IMR-90 (cell line): ENCODE measurements at places on chromosomes 5 and 9.

DNA sequence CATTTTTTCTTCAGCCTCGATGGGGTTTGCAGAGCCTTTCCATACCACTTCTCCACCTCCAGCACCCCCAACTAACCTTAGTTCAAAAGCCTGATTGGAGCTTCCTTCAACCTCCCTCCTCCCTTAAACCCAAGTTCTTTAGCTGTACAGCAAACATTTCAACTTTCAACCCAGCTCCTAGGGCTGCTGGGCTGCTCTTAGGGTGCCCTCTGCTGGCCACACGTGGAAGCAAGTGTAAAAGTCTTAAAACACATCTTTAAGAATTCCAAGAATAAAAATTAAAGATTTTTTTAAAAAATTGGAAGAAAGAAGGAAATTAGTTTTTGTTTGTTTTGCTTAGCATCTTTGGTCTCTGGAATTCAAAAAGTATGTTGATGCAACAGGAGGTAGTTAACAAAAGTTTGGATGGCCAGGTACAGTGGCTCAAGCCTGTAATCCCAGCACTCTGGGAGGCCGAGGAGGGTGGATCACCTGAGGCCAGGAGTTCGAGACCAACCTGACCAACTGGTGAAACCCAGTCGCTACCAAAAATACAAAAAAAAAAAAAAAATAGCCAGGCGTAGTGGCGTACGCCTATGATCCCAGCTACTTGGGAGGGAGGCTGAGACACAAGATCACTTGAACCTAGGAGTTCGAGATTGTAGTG, 15.5 kb upstream of the HSD17B3 start:
- DNase-seq, result peak; percentile 70

GRCh38 chr9:134360897-134361296, 34.6 kb downstream of the RXRA start:
- DNase-seq, result no peak

- DNase-seq, result peak; percentile 24
Observed at GRCh38 chr5:39148983-39149534, 70.3 kb downstream of the FYB1 start.

GRCh38 chr9:132036521-132036920, 43.1 kb downstream of the MED27 start:
- no peak for DNase-seq

DNA sequence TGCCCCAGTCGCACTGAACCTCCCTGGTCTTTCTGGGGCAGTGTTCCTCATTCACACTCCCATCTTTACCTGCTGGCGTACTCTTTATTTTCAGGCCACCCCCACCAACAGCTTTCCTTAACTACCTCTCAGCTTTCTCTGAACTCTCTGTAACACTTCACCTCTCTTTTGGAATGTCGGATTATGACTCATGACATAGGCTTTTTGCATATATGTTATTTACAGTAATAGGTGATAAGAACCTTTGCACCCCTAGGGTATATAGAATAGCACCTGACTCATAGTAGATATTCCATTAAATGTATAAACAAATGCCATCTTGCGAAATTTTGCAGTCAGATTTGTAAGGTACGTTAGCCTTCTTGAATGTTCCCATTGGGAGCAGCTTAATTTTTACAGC, 52.9 kb upstream of the MIER3 start:
- no peak for DNase-seq

- no peak for DNase-seq
Observed at GRCh38 chr9:31590091-31590490, 794.4 kb upstream of the ACO1 start.

- DNase-seq, result no peak
Observed at GRCh38 chr5:158084292-158084691, 225.3 kb upstream of the CLINT1 start.

GRCh38 chr9:86494644-86495111, 140.5 kb upstream of the TUT7 start:
- DNase-seq, result peak; percentile 80

GRCh38 chr5:116575326-116576052, 866 bp upstream of the SEMA6A start:
- DNase-seq, result peak; percentile 1

- peak; percentile 87 for DNase-seq
Observed at GRCh38 chr9:18255158-18255629, 218.8 kb upstream of the ADAMTSL1 start.

- no peak for DNase-seq
Observed at GRCh38 chr5:109998208-109998607, 308.5 kb downstream of the MAN2A1 start.

- no peak for DNase-seq
Observed at GRCh38 chr5:68565427-68565826, 349.9 kb downstream of the PIK3R1 start.

DNA sequence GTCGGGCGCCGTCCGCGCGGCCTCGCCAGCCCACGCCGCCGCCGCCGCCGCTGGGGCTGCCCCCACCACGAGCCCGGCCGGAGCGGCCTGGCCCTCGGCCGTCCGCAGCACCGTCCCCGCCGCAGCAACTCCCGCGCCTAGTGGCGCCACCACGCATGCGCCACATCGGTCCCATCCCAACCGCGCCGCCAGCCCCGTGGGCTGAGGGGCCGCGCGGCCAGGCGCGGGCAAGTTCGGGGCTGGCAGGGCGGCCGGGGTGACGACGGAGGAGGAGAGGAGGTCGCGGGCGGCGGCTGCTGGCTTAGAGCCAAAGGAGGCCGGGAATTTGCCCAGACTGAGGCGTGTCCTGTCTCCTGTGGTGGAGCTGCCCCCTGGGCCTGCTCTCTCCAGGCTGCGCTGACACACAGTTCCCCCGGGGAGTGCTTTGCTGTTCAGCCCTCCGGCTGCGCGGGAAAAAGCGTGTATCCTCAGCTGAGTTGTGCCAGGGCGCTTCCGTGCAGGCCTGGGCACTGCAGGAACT, at the start of gene TUSC1:
TSS of gene TUSC1 (minus strand) at position 298 of the 520 bp plus-strand sequence. CDS start at position 166, 132 bp downstream.
- DNase-seq, result peak; percentile 61

DNA sequence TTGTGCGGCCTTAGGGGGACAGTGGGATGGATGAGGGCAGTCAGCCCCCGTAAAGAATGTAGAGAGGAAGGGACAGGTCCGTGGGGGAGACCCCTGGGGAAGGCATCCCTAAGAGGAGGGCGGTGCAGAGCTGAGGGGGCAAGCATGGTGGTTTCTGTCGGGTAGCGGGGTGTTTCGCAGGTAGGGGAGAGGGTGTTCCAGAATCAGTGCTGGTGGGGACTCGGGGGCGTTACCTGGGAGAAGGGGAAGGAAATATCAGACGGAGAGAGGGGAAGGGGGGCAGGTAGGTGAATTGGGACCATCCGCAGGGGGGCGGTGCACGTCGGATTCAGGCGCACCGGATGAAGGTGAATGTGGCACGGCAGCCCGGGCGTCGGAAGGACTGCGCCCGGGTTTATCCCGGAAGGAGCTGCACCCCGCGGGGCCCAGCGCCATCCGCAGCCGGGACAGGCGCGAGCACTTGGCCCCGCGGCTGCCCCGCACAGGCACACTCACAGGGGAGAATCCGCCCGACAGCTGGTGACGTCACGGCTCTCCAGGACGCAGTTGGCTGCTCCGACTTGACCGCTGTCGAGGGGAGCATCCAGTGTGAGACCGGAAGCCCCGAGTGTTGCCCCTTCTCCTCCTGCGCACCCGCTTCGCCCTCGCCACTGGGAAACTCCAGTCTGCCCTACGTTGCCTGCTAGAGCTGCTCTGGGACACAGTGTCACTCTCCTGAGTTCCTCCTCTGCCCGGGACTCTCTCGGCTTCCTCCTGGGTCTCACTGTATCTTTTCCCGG, 1.3 kb downstream of the CD72 start:
- peak; percentile 69 for DNase-seq

DNA sequence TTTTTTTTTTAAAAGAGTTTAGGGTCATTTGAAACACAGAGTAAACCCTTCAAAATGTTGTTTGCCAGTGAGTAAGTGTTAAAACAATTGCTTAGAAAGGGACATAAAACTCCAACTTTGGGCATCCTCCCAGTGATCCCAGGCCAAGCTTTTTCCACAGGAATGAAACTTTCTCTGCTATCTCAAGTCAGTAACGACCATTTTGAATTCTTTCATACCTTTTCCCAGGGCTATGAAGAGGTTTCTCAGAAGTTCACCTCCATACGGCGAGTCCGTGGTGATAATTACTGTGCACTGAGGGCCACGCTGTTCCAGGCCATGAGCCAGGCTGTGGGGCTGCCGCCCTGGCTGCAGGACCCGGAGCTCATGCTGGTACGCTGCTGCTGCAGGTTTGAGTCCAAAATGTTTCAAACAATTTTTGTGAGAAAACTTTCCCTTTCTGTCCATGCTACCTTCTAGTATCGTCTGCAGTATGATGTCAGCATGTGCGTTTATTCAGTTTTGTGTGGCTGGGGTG, 16.8 kb downstream of the OTULIN start:
- no peak for DNase-seq

DNA sequence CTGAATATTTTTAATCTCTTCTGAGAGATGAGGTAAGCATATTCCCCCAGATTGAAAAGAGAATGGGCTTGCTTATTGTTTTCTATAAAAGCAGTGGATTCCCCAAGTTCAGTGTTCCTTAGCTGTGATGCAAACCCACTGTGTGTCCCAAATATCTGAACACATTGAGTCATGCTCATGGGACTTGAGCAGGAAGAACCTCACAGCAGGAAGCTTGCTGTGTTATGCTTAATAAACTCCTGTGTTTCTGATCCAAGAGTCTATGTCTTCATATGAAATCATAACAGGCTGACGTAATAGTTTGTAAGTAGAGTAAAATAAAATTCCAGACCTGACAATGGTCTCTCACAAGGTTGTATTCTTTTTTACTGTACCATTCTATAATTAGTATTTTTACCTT, 24.8 kb upstream of the LOX start:
- peak; percentile 85 for DNase-seq

GRCh38 chr5:52856564-52856963, 68.8 kb downstream of the ITGA1 start:
- DNase-seq, result peak; percentile 72

- no peak for DNase-seq
Observed at GRCh38 chr9:84856181-84856632, 186.7 kb downstream of the NTRK2 start.

DNA sequence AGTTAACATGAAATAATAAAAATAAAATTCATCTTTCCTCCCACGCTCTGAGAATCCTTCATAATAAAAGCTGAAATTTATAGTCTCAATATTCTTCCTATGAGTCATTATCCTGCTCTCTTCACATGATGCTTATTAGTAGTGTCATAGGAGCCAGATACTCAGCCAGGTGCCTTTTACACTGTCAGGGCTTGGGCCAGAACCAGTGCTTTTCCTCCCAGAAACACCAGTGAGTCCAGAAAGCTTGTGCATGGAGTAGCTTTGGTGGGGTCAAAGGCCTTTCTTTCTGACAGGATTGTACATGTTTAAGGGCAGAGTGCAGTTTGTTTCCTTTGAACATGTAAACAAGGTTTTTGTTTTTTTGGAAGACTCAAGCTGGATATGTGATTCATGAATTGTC, 6.8 kb downstream of the LSM11 start:
- peak; percentile 71 for DNase-seq

DNA sequence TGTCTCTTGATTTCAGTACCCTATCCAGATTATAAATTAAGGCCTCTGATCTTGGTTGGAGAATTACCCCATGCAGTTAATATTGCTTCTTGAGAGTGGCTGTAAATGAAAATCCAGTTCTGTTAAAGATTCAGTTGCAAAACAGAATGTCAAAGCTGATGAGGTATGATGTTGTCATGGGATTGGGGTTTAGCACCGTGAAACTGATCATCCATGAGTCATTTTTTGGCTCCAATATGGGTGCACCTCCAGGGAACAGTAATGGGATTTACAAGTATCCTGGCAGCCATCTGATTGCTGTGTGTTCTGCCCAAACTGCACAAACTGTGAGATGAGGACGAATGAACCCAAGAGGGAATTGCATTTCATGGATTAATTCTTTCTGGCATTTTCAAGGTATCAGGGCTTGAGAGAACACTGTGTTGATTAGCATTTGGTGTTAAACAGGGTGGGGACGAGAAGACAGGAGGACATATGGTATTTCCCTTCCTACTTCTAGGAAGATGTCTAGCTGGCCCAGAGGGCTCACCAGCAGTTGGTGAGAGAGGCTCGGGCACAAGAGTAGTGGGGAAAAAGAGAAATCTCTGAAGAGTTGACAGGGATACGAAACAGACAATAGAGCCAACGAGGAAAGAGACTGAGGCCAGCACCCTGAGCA, 214.7 kb downstream of the GAS1 start:
- DNase-seq, result peak; percentile 92

- DNase-seq, result no peak
Observed at GRCh38 chr9:33468215-33468730, 5.5 kb downstream of the NOL6 start.

DNA sequence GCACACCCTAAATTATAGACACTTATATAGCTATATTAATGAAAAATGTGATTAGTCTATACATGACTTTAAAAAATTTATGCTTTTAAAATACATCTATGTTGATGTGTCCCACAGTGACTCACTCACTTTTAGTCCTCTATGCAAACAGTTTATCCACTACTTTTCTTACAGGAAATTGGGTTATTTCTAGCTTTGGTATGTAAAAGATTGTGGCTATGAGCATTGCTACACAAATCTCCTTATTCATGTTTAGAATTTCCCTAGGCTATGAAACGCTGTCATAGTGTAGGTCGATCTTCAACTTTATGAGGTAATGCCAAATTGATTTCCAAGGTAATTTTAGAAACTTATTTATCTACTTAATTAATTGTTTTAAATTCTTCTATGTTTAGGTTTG, 687.4 kb downstream of the PRR16 start:
- DNase-seq, result peak; percentile 26

DNA sequence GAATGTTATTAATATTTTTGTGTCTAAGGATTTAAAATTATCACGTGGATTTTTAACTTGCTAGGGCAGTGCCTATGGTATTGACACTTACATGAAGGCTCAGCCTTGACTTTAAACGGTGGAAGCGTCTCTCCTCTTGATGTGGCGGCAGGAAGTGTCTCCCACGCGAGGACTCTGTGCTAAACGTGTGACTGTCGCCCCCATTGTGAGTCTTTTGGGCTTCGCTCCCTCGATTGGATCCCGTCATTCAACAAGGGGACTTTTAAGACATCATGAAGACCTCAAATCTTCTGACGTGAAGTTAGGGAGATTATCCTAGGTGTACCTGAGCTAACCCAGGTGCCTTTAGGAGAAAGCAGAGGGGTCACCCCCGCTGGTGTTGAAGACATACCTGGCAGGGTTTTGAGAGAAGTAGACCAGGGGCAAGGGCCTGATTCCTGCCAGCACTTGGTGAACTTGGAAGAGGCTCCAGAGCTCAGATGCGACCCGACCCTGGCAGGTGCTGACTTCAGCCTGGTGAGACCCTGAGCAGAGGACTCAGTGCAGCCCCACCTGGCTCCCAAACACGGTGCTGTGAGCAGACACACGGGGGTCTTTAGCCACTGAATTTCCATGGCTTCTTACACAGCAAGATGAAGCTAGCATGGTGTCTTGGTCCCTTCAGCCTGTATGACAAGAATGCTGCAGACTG, 55.7 kb upstream of the IRX4 start:
- DNase-seq, result no peak
